Stimulated activated CD4-positive, alpha-beta T cell treated with anti-CD3 and anti-CD28 coated beads, Interleukin-4, amount 100 ng/mL, for 1 hour (primary cell): ENCODE measurements at places on chromosomes 2 and 18.

DNA sequence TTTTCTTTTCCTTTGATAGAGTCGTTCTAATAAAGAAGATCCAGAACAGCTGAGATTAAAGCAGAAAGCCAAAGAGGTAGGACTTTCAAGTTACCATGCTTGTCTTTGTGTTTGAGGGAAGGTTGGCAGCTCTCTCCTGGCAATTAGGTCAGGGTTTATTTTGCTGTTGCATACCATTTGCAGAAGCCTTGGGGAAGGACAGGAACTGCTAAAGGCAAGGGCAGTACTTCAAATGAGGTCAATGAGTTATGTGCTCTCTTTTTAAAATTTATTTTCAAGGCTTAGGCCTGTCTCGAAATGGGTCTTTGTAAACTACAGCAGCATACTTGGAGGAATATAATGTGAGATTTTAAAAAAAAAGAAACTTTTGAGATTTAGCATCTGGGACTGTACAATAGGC, 108.9 kb downstream of the TAF4B start:
- DNase-seq = no peak

GRCh38 chr2:156908825-156909224, 348.7 kb upstream of the GALNT5 start:
- DNase-seq = no peak

GRCh38 chr2:162382278-162382677, 38.3 kb downstream of the GCA start:
- DNase-seq = no peak

- no peak for DNase-seq
Measured at GRCh38 chr18:44130376-44130942, 550.2 kb upstream of the SETBP1 start.

GRCh38 chr2:150491430-150491829, 4.0 kb upstream of the RND3 start:
- no peak for DNase-seq
